ENCODE measurements at places on chromosomes 1 and 21.

GRCh38 chr1:56958526-56958925 is 7.3 kb downstream of the C8B start:
- peak; percentile 31 for DNase-seq

DNA sequence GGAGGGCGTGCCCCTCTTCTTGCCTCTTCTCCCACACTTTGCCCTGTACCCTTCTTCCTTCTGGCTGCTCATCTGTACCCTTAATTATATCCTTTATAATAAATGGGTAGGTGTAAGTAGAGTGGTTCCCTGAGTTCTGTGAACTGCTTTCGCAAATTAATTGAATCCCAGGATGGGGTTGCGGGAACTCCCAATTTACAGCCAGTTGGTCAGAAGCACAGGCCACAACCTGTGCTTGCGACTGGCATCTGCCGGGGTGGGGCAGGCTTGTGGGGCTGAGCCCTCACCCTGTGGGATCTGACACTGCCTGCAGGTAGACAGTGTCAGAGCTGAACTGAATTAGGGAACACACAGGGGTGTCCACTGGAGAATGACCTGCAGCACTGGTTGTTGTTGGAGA is 244.9 kb downstream of the KCNJ6 start:
- no peak for DNase-seq

DNA sequence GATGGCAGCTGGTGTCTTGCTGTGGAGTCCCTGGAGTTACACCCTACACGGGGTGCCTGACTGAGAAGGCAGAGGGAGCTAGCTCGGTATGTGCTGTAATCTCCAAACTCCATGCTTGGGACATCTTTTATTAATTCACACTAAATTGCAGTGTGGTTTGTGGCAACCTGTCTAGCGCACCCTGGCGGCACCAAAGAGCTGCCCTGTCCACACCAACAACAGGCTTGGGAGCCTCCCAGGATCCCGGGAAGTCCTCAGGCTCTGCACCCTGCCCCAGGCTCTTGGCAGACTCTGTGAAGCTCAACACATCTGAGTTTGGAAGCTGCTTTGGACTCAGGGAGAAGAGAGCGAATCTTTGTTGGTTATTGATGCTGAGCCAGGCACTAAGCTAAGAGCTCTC is 138.9 kb downstream of the IGSF21 start:
- DNase-seq: no peak

GRCh38 chr1:247435030-247435758 is 19.2 kb downstream of the NLRP3 start:
- DNase-seq: no peak

DNA sequence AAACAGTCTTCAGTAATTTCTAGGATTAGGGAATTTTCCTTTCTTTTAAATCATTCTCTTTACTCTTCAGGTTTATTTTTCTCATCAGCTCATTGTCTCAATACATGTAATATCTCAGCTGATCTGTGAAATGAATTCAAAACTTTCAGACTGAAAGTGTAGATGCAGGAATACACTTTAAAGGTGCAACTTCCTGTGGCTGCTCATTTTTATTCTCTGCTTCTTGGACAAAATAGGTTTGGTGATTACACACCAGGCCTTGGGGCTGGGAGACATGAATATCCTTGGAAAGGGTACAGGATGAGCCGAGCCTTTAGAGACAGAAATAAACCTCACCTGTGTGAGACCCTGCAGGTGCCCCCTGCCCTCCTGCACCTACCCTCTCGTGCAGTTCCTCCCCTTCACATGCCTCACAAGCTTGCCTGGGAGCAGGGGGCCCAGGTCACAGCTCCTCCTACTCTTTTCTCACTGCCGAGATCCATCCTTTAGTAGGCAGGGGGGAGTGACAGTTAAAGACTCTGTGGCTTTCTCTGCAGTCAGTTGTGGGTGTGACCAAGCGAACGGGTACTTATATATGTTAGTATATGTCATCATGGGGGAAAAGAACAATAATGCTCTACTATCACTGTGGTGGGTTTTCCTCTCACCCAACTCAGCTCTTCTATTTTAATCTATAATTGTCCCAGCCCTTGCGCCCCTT is 23.6 kb downstream of the XCL2 start:
- DNase-seq: no peak

GRCh38 chr1:178579562-178579961 is 66.7 kb downstream of the TEX35 start:
- no peak for DNase-seq

DNA sequence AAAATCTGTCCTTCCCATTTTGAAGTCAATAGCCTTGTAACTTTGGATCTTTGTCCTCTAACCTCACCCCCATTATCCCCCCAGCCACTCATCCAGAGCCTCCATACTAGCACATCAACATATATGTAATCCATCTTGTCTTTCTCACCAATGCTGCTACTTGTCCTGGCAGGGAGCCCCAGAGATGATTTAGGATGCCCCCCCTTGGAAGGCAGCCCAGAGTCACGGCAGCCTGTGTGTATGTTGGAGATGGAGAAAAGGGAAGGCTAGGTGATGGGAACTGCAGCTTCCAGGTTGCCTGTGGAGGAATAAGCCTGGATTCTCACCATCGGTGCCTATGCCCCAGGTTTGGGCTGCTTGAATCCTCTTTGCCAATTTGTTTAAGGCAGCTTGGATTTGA is 51.7 kb upstream of the SCMH1 start:
- no peak for DNase-seq

DNA sequence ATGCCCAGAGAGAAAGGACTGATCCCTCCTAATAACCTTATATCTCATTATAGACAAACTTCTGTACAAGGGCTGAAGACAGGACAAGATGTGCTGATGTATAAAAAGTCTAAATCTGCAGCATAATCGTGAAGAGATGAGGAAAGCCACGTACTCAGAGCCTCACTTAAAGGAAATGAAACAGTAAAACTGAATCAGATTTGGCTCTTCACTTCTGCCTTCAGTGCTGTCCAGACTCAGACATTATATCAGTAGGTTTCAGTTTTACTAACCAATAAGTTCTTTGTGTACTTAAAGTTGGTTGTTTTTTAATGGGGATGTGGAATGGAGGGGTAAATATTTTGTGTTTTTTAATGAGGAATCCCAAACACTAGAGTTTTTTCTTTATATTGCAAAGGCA is 45.3 kb upstream of the RGS1 start:
- peak; percentile 62 for DNase-seq

- no peak for DNase-seq
Measured at GRCh38 chr1:48472638-48473037, 634 bp upstream of the SPATA6 start.

Data from cardiac fibroblast (primary cell).